ENCODE measurements at places on chromosomes 3 and 15.

- DNase-seq: no peak
Measured at GRCh38 chr15:35992791-35993190, 446.8 kb upstream of the DPH6 start.

GRCh38 chr15:75067123-75067830, 43.9 kb downstream of the PPCDC start:
- DNase-seq: no peak

GRCh38 chr15:33243393-33243792, 48.9 kb upstream of the FMN1 start:
- no peak for DNase-seq

- DNase-seq: no peak
Measured at GRCh38 chr15:97502038-97502437, 458.5 kb upstream of the ARRDC4 start.

GRCh38 chr3:130968221-130968620, 58.4 kb downstream of the ASTE1 start:
- no peak for DNase-seq

- no peak for DNase-seq
Measured at GRCh38 chr3:72436863-72437592, 411.2 kb downstream of the SHQ1 start.

- no peak for DNase-seq
Measured at GRCh38 chr15:80615783-80616391, 79.2 kb upstream of the ABHD17C start.
